ENCODE measurements at places on chromosomes 2 and 18.

GRCh38 chr2:120669121-120669952, 66.3 kb upstream of the GLI2 start:
- no peak for DNase-seq

GRCh38 chr2:194674043-194674442, 983.0 kb upstream of the SLC39A10 start:
- no peak for DNase-seq

GRCh38 chr2:229521576-229521975, 192.8 kb downstream of the DNER start:
- no peak for DNase-seq

DNA sequence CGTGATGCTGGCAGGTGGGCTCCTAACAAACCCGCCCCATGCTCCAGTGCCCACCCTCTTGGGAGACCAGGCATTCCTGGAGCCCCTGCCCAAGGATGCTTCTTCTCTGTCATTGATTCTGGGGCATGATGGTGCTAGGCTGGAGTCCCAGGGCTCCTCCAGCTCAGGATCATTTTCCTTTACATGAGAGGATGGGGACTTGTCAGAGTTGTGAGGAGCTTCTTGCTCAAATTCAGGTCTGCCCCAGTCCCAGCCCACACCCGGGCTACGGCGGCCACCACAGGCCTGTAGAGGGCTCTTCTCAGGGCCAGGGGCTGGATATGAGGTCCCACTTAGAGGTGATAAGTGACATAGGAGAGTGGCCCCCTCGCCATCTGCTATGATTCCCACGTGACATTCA, 141.1 kb upstream of the COPS8 start:
- no peak for DNase-seq

DNA sequence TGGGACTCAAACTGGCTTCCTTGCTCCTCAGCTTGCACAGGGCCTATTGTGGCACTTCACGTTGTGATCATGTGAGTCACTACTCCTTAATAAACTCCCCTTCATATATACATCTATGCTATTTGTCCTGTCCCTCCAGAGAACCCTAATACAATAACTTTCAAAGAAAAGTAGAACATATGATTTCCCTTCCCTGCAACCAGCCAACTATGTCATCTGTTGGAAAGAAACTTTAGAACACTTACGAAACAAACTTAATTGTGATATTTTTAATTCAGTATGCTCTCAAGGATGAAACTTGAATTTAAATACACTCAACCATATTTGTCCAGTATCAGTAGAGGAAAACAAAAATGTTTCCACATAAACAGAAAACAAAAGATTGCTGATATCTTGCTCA, 84.4 kb downstream of the DYM start:
- DNase-seq: no peak

- DNase-seq: no peak
These were observed 640.2 kb downstream of the RNF144A start for GRCh38 chr2:7557376-7557775.

GRCh38 chr18:7576685-7577084, 9.6 kb downstream of the PTPRM start:
- DNase-seq: no peak

DNA sequence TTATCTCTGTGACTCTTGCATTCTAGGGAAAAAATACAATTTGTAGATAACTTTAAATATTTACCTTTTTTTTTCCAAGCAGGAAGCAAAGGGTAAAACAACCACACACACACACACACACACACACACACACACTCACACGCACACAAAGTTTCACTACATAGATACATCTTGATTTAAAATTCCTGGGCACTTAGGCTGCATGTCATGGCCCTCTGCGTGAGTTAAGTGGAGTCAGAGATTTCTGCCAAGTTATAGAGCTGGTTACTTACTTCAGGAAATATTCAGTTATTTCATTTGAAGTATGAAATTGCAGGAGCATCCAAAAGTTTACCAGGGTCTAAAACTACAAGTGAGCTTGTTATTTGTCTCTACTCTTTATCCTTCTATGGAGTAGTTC, 612.0 kb downstream of the IRS1 start:
- DNase-seq: peak; percentile 82

DNA sequence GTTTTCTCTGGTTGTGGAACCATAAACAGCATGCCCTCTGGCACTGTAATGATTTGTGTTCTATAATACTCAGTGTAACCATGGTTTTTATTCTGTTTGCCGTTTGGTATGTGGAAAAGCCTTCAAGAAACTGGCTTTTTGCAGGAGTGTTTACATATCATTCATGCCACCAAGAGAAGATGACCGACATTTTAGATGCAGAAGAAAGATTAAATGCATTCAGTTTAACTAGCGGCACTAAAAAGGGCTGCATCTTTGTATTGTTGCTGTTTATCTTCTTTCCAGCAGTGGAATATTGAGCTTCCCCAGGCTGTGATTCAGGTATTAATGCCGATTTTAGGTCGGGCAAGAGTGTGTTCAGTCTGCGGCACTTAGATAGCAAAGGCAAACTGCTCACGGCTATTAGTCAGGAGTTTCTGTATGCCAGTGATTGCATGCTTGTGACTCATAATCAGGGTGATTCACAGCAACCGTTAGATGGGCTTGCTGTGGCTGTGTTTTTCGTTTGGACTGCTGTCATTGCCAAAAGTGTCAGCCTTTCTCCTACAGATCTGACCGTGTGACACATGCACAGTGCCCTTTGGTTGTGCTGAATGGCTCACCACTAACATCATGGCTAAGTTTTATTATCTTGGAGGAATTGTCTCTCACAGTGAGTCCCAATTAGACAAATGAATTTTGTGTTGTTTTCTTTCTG, 479.7 kb downstream of the PARD3B start:
- DNase-seq: peak; percentile 93

GRCh38 chr18:49024804-49025421, 74.1 kb upstream of the SMAD7 start:
- no peak for DNase-seq

DNA sequence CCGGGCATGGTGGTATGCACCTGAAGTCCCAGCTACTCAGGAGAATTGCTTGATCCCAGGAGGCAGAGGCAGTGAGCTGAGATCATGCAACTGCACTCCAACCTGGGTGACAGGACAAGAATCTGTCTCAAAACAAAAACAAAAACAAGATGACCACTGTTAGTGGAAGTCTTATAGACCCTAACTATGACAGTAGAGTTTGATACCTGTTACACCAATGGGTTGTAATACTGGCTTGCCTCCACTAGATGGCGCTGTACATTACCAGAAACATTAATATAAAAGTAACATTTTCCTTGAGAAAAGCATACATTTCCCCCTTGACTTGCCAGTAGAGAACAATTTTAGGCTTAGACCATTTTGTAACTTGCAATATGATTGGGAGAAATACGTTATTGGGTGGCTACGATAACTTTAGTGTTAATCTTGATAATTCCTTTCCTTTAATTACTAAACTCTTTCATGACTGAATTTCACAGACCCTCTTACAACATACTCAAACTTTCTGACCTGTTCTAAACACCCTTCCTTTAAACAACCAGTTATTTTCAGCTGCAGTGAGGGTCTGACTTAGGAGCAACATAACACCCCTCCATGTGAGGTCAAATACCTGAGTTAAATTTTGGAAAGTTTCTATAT, 19.5 kb downstream of the SLC25A52 start:
- peak; percentile 6 for DNase-seq

GRCh38 chr2:79887747-79888374, 375.0 kb downstream of the CTNNA2 start:
- peak; percentile 27 for DNase-seq

- no peak for DNase-seq
These were observed 782.6 kb upstream of the ID2 start for GRCh38 chr2:7899241-7899640.

DNA sequence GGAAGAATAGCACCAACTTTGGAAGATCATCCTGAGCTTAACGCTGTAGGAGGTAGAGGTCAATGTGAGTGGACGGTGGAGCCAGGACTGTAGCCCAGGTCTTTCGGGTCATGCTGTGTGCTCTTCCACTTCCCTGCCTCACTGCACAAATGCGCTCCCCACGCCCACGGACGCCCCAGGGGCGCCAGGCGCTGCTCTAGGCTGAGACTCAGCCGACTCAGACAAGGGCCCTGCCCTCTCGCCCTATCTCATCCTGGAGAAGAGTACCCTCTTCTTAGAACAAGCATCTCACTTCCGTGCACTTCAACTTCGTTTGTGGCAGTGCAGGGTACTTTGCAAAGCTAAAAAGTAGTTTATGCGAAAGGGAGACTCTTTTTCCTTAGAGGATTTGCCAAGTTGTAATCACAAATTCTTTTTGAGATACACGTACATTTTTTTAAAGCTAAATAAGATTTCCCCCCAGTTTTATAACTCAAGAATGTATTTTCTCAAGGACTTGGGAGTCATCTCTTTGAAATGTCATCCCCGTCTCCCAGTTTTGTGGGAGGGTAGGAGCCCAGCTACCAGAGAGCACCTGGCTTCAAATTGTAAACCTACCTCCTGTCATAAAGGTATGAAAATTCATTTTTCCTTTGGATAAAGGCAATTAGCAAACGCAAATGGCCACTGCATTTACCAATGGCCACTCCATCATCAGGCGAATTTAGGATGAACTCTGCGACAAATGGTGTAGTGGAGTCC, 1.2 kb upstream of the PRELID3A start:
- no peak for DNase-seq

DNA sequence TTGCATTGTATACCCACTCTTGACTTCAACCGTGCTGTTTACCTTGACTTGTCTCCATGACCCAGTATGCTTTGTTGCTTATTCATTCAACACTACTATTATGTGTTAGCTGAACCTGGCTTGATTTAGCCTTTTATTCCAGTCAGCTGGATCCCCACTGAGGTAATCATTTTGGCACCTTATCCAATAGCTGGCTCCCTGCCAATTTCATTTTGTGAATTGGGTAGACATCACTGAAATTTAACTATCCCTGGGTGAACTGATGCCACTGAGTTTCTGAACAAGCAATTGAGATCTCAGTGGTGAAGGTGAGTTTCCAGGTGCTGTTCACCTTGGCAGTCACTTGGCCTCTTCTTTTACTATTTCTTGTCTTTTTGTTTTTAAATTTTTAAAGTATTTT, 584.3 kb downstream of the ADCYAP1 start:
- DNase-seq: no peak

DNA sequence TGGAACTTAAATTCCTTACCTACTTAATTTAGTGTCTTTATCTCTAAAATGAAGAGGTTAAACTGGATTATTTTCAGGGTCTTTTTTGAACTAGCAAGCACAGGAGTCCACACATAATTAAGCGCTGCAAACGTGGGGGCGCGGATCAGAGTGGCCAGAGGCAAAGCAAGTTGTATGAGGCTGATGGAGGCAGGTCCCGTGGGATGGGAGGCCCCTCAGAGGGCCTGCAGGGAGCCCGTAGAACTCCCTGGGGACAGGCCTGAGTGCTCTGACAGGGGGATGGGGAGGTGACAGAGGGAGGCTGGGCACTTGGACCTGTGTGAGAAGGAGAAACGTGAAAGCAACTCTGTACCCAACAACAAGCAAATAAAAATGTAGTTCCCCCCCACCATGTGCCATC, 177.8 kb downstream of the ACKR3 start:
- DNase-seq: no peak

Measured in GM04504 (cell line).